ENCODE measurements at places on chromosomes 2 and 18.

- no peak for DNase-seq
These were observed 787.9 kb downstream of the CPS1 start for GRCh38 chr2:211344289-211344688.

- no peak for DNase-seq
These were observed 571.1 kb upstream of the SOX11 start for GRCh38 chr2:5121121-5121520.

DNA sequence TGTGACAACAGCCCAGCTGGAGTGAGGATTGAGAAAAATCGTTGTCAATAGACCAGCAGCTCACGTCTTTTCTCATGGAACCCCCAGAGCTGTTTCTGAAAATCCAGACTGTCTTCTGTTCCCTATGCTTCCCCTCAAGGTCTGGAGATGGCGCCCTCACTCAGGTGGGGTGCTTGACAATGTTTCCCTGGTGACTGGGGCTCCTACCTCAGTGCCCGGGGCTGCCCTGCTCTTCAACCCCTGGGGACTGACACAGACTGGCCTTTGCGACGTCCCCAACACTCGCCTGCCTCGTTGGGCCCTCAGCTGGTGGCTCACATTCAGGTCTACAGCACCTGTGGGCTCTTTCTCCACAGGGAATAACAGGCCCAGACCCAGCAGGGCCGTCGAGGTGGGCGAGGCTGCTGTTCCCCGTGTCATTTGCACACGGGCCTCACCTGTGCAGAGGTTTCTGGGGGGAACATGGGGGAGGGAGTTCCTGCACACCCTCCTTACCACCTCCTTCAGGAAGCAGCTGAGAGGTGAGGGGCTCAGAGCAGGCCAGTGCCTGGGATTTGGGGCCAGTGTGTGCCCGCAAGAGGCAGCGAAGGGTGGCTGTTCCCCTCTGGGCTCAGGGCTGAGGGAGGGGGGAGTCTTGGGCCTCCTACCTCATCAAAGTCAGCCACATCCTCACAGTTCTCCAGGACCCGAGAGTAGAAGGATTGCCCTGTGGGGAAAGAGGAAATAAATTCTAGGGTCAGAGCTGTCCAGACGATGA is 59.3 kb upstream of the OTOF start:
- no peak for DNase-seq

DNA sequence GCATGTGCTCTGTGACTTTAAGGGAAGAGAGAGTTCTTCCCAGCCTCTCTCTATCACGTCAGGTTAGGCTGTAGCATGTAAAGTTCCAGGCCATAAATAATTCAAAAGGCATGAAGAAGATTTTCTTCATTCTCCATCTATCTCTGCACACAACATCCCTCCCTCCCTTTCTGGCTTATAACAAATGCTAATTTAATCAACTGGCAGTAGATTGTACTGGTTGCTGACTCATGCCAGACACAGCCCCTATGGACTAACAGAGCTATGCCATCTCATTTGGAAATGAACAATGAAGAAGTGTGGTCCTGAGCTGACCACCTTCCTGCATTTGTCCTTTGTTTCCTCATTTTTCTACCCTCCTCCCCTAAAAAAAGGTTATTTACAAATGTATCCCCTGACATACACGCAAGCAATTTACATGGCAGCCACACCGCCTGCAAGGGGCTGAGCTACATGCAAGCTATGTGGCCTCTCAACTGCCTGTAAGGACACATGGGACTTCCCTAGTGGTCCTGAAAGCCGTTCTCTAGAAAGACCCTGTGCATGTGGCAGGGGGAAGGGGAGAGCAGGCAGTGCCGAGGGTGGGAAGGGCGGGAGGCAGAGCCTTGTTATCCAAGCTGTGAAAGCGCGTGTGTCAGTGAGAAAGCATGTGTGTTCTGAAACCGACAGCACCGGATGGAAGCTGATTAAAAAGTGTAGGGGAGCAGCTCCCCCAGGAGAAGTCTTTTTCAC is 90.9 kb upstream of the KLF7 start:
- DNase-seq = no peak

- no peak for DNase-seq
These were observed 43.7 kb upstream of the TMEM163 start for GRCh38 chr2:134762508-134762907.

DNA sequence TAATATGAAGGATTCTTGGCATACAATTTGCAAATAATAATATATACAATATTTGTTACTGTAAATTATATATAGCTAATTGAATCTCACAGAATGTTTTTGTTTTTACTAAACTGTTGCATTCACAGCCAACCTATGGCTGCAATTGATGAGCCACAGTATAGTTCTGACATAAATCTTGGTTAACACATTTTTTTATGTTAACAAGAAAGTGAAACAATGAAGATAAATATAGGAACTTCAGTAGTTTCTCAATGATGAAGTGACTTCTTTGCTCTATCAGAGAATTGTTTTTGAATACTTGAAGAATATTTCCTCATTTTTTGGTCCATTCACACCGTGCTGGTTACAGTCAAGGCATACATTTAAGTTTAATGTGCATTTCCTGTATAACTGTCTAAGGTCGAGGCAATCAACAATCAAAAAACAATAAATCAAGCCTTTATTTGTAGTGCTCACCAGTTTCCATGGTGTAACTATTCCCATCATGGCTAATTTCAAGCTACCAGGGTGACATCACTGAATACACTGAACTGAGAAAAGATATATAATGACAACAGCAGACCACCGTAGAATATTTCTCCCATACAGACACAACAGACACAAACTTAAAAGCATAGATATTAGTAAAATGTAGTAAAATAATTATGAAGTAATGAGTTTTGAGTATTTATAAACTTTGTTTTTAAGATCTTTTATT is 12.9 kb upstream of the ETAA1 start:
- no peak for DNase-seq

- no peak for DNase-seq
These were observed 60.1 kb upstream of the TNFRSF11A start for GRCh38 chr18:62264984-62265383.

DNA sequence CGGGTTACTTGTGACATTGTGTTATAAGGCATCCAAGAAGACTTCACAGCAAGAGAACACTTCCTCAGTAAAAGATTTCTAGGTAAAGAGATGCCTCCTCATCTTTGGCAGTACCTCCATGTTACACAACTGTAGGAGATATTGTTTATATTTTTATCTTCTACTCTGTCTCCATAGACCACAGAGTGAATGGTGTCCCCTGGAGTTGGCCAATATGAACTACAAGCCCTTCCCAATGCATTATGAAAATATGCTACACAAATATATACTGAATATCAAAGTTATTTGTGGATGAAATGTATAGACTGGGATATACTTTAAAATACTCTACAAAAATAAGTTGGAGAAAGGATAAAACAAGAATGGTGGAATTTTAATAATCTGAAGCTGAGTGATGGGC is 46.7 kb downstream of the MBOAT2 start:
- no peak for DNase-seq

DNA sequence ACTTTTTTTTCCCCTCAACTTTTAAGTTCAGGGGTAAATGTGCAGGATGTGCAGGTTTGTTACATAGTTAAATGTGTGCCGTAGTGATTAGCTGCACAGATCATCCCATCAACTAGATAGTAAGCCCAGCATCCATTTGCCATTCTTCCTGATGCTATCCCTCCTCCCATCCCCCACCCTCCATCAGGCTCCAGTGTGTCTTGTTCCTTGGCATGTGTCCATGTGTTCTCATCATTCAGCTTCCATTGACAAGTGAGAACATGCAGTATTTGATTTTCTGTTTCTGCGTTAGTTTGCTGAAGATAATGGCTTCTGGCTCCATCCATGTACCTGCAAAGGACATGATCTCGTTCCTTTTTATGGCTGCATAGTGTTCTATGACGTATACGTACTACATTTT is 47.2 kb upstream of the STON1 start:
- no peak for DNase-seq

DNA sequence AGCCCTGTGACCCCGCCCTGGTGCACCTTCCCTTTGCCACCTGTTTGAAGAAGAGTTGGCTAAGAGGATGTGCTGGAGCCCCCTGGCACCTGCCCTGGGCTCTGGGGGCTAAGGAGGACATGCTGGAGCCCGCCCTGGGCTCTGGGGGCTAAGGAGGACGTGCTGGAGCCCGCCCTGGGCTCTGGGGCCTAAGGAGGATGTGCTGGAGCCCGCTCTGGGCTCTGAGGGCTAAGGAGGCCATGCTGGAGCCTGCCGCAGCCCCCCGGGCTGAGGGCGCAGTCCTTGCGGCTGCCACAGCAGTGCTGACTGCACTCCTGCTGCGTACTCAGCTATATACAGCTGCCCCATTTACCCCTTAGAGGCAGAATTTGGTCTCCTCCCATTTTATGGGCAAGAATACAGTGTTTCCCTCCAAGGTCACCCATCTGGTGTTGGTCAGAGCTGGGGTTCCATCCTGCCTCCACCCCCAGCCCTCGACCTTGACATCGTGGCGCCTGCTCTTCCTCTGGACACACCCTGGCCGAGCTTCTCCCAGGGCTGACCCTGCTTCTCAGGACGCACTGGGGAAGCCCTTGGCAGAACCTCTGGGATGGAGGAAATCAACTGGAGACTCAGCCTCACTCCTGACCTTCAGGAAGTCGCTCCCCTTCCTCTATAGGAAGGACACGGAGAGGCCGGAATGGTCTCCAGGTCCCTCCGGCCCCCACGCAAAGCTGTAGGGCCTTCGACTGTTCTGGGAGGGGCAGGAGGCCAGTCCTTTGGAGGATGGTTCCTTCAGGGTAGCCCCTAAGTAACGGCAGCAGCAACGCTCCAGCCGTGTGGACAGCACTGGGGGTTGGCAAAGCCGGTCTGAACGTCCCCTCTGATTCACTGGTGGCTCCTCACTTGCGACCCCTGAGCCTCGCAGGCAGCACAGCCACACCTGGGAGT is 65.0 kb upstream of the HPCAL1 start:
- DNase-seq = no peak

DNA sequence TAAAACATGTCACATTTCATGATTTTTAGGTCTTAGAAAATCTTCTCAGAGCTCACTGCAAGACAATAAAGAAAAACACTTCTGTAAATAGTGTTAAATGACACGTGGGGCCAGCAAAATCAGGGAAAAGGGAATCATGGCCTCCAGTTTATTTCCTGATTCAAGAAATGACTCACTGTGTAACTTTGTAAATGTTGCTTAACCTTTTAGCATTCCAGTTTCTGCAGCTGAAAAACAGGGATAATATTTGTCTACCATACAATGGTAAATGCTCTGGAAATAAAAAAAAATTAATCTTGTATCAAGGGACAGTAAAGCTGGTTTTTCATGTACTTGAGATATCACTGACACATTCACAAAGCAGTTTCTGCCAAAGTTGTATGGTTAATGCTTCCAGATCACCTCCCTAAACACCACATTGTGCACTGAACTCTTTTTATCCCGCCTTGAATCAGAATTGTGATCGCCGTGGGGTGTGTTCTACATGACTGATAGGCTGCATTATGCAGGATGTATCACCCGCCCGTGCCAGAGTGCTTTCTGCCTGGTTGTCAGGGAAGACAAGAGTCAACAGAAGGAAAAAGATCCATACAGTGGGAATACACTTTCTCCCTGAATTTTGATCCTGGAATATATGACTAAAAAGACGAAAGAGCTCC is 238.8 kb downstream of the IKZF2 start:
- no peak for DNase-seq

GRCh38 chr2:99106913-99107312 is 34.6 kb upstream of the C2orf15 start:
- no peak for DNase-seq

DNA sequence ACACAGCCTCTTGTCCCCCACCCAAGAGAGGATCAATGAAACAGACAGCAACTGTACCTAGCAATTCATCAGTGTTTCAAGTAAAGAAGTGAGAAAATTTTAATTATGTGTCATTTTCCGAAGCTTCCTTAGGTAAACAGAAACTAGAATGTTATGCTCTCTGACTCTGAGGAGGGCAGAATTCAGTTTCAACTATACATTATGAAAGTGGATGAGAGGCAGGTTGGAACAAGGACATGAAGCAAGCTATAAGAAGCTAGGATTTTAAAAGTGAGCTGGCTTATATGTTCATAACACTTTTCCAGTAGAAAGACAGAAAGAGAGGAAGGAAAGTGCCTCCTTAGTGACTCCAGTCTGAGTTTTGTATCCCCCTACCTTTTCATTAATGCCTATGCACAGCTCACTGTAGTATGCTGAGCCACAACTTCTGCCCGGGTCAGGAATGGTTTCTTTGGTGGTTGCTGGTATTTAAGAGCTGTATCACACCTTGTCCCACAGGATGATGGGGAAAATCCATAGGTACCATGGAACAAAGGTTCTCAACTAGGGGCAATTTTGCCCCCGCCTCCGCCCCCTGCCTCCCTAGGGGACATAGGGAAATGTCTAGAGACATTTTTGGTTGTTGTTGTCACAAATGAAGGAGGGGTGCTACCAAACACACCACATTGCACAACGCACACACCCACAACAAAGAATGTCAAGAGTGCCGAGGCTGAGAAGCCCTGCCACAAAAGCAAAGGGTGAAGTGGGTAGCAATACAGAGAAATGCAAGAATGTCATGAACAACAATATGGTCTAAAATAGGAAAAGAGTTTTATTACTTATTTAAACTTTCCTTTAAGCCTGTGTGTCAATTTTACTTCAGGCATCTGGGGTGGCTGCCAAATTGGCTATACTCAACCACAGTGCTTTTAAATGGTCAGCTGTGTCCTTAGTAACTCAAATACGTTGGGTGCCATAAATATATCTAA is 161.0 kb upstream of the ZFP36L2 start:
- no peak for DNase-seq

DNA sequence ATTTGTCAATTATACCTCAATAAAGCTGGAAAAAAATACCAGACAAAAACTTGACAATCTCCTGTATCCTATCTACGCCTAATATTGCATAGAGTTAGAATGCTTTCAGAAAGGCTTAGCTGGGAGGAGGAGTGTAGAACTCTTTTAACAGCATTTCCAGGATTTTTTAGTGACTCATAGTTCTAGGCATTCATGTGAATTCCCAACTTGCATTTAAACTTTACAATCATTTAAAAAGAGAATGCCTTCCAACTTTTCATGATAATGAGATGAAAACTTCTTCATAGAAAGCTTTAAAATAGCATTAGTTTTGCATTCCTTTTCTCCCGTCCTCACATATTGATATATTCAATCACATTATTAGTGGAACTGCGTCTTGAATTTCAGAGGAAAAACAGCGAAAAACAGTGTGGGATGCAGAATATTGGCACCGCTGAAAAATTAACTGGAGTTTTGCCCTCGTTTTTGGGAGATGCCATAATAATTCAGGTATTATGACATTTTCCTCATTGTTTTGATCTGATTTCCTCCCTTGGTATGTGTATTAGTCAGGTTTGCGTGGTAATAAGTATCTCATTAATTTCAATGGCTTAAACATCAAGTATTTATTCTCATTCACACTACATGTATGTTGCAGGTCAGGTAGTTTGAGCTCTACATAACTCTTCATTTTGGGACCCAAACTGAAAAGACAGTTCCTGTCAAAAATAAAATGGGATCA is 293.2 kb upstream of the FIGN start:
- DNase-seq = no peak

All from NCI-H187 treated with DMSO at 0.1 percent for 48 hours (cell line).